Activated CD4-positive, alpha-beta T cell treated with anti-CD3 and anti-CD28 coated beads for 1 hour (primary cell): ENCODE measurements at places on chromosomes 16 and 17.

DNA sequence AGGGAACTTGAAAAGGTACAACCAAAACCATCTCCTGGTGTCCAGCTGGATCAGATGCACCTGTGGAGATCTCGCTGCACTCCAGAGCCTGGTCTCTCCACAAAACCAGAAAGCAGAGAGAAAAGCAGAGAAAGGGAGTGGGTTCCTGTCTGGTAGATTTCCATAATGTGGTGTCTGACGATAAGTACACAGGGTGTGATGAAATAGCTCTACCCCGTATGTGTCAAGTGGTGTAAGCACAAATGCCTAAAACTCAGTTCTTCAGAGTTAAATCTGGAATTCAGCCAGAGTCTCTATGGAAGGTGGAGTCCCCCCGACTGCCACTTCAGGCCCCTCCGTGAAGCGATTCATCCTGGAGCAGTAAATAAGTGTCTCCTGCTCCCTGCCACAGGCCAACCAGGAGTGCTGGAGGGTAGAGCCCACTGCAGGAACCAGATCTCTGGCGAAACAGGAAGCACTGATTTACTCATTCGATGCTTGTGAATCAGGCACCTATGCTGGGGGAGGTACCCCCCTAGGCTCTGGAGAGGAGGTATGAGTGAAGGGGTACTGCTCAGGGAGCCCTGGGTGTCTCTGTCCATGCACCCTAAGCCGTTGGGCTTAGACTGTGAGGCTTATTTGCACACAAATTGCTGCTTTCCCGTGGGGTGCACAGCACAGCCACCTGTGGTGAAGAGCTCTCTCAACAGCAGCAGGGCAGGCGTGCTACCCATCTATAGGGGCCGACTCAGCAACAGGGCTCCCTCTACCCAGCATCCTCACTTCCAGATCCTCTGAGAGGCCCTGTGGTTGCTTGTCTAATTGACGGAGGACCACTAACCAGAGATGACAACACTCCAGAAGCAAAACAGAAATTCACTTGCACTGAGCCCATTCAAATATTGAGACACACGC is 97.1 kb upstream of the MYOCD start:
- DNase-seq, result no peak

- DNase-seq, result no peak
Measured at GRCh38 chr16:61362585-61362984, 673.7 kb downstream of the CDH8 start.

- no peak for DNase-seq
Measured at GRCh38 chr17:44400226-44400847, 10.9 kb upstream of the ITGA2B start.

GRCh38 chr17:55521186-55521585 is 9.9 kb upstream of the SMIM36 start:
- DNase-seq, result no peak

GRCh38 chr17:21287703-21288449 is 3.4 kb downstream of the MAP2K3 start:
- peak; percentile 97 for DNase-seq

DNA sequence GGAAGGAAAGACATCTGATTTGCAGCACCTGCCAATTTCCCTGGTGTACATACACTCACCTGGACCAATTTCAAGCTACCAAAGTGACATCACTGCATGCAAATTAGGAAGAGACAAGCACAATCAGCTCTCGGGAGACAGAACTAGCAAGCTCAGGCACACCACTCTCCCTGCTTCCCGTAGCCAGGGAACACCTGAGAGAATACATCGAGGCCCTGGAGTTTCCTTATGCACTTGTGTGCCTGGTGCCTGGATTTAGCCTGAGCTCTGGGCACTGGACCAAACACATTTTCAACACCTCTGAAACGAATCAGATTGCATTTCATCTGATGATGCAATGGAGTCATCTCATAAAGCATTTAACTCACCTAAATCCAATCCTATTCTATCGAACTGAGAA is 110.5 kb downstream of the HS3ST2 start:
- no peak for DNase-seq

- DNase-seq, result peak; percentile 75
Measured at GRCh38 chr17:42116705-42117396, 4.3 kb downstream of the KAT2A start.

- no peak for DNase-seq
Measured at GRCh38 chr17:2962236-2962635, 101.2 kb downstream of the OR1D5 start.

GRCh38 chr17:48994549-48995303 is 2.5 kb upstream of the IGF2BP1 start:
- DNase-seq, result no peak
